ENCODE measurements at places on chromosomes 16 and 17. TPM values are rescaled to one million over a fixed set of nuclear protein-coding genes. Genes with fewer than 3 reads are reported as not detected.

The BTBD17 gene
- 0.44 TPM for polyA plus RNA-seq

The TBC1D3C gene
- 0.33 TPM for polyA plus RNA-seq

The SOX15 gene
- polyA plus RNA-seq = 2.5 TPM

The CPNE7 gene
- 11.5 TPM for polyA plus RNA-seq

The TBC1D3E gene
- polyA plus RNA-seq = not detected

The MYH13 gene
- polyA plus RNA-seq = 0.06 TPM

The AANAT gene
- polyA plus RNA-seq = 0.23 TPM

The NXPH3 gene
- polyA plus RNA-seq = 1.1 TPM

The ETV4 gene
- polyA plus RNA-seq = 34.6 TPM

The WDR45B gene
- polyA plus RNA-seq = 104 TPM

The JPH3 gene
- polyA plus RNA-seq = 1.1 TPM

The NPTX1 gene
- polyA plus RNA-seq = 1.3 TPM

The CLEC10A gene
- 1.0 TPM for polyA plus RNA-seq

The FOXF1 gene
- 0.09 TPM for polyA plus RNA-seq

The BHLHA9 gene
- not detected for polyA plus RNA-seq

The SEPTIN12 gene
- polyA plus RNA-seq = not detected

The SKAP1 gene
- 1.6 TPM for polyA plus RNA-seq

The CCL5 gene
- 1.8 TPM for polyA plus RNA-seq

The BEAN1 gene
- polyA plus RNA-seq = 2.9 TPM

Data from left renal pelvis (tissue), 4 donors.